ENCODE measurements at places on chromosomes 2 and 18.

DNA sequence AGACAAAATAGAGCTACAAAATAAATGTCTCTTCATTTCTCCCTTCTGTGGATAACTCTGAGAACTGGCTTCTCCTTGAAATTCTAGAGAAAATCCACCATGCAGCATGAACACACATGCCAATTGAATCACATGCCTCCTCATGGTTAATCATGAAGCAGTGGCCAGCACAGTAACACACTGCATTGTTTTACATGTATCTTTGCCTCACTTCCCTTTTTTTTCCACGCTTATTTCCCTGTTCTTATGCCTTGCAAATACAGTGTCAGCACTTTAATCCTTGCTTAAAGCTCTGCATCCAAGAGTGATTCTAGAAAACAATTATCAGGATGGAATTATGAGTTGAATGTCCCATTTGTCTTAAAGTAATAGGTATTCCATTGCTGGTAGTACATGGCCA is 50.3 kb upstream of the ZBTB7C start:
- DNase-seq = no peak

- no peak for DNase-seq
Measured at GRCh38 chr2:233822781-233823730, 31.3 kb downstream of the HJURP start.

- no peak for DNase-seq
Measured at GRCh38 chr18:40250236-40250635, 1704.8 kb upstream of the PIK3C3 start.

DNA sequence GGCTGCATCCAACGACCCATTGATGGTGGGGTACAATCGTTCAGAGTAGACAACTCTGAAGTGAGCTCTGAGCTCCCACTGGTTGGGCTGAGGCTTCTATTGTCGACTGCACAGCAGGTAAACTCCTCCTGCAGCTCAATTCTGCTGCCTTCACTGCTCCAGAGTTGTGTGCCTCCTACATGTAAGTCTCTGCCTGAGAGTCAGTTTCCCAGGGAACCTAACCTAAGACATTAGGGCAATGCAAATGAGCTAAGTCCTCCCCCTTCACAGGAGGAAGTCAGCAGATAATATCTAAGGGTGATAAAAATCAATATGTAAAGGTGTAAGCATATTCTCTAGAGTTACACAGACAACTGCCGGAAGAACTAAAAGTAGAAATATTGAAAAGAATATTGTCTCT is 22.5 kb upstream of the ACYP2 start:
- DNase-seq = peak; percentile 20

DNA sequence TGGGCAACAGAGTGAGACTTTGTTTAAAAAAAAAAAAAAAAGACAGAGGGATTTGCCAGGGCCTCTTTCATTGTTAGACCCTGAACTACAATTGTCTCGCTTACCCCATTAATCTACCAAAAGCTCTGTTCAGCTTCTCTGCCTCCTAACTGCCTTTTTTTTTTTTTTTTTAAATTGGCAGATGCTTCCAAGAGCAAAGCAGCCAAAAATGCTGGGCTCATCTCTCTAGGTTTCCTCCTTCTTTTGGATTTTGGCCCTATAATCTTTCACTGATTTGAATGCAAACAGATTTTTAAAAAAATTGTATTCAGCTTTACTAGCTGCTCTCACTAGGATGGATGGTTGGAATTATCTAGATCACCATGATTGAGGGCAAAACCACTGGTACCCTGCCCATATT is 33.2 kb upstream of the RAPGEF4 start:
- DNase-seq = no peak

- no peak for DNase-seq
Measured at GRCh38 chr18:62080172-62080900, 106.5 kb downstream of the PIGN start.

GRCh38 chr2:104768694-104769093 is 85.2 kb upstream of the POU3F3 start:
- no peak for DNase-seq

- DNase-seq = no peak
Measured at GRCh38 chr18:9969247-9969646, 55.4 kb downstream of the VAPA start.

DNA sequence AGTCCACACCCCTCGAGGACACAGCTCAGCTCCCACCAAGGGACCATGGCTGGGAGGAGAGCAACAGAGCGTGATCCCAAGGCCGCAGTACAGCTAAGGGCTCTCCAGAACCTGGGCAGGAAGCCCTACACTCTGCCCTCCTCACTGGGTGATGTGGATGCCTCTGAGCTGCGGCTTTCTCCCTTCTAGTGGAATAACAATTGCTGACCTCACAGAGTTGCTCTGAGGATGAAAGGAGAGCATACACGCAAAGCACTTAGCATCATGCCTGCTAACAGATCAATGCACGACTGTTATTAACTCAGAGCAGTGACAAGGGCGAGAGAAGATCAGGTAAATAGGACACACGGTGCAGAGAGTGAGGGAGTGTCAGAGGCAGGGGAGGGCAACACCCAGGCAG is 74.2 kb downstream of the ZFP36L2 start:
- no peak for DNase-seq

DNA sequence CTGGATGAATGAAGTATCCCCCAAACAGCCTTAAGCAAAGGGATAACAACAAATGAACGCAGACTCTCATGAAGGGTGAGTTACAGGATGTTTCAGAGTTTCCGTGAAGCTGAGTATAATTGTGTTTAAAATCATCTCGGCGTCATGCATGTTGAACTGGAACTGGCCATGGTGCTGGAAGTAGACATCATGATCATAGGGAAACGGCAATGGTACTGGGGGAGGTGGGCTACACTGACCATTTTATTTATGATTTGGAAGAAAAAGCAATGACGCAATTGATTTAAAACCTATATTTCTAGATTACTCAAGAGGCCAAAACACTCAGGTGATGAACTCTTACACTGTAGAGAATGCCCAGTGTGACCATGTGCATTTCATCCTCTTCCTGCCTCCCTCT is 387.9 kb upstream of the MYT1L start:
- DNase-seq = no peak

- DNase-seq = no peak
Measured at GRCh38 chr2:102141011-102141943, 1.3 kb upstream of the IL1R1 start.

- DNase-seq = no peak
Measured at GRCh38 chr18:5738526-5738925, 156.8 kb downstream of the TMEM200C start.

DNA sequence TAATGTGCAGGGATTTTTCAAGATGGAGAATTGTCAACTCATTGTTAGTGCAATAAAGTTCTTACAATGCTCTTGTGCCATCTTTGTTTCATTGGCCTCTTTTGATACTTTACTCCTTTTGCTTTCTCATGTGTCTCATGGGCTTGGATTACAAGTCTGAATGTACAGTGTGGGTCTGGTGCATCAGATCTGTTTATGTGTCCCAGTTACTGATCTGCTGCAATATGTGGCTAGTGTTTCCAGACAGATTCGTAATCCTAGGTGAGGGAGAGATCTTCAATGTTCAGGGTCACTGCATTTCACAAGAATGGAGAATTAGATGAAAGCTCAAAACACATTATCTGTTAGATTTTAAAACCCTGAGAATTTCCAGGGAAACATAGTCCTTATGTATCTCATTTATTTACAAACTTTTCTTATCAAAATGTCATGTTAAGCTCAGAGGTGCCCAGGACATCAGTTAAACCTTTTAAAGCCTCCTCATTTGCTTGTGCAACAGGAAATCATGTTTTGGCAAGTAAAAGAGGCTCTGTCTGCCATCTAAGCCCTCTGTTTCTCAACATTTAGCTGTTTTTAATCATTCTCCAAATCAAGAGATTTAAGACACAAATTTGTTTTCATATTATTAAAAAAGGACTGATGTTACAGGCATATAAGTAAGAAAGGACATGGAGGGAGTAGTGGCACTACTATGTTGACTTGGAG is 108.1 kb downstream of the NUP35 start:
- DNase-seq = no peak

DNA sequence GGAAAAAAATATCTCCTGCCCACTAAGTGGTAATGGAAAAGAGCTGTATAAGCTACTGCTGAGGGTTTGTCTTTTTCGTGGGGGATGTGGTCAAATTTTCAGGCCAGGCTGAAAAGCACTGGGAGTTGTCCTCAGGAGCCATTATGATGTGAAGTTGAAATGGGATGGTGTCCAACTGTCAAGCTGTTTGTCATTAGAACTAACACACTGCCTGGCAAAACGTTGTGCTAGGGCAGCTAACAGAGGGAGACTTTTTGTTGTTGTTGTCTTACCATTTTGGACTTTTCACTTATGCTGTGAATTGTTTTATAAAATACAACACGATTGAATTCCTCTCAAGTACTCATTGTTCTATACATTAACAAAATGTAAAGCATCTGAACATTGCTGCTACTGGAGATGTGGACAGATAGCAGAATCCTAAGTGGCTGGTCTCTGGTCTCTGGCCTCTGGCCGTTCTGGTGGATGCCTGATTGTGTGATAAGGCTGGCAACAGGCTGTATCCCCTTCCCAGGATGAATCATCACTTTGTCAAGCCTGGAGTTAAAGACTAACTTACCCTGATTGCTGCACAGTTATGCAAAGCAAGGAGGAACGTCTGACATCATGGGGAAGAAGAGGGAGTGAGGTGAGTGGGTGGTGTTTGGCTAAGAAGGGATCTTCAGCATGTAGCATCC is 2.3 kb downstream of the MYO1B start:
- peak; percentile 70 for DNase-seq

- no peak for DNase-seq
Measured at GRCh38 chr2:9288233-9288632, 81.6 kb downstream of the ASAP2 start.

- no peak for DNase-seq
Measured at GRCh38 chr2:238085899-238086298, 14.2 kb upstream of the ESPNL start.

GRCh38 chr2:215619022-215619958 is 183.4 kb upstream of the FN1 start:
- peak; percentile 48 for DNase-seq

- no peak for DNase-seq
Measured at GRCh38 chr2:12538138-12538694, 178.5 kb upstream of the TRIB2 start.

DNA sequence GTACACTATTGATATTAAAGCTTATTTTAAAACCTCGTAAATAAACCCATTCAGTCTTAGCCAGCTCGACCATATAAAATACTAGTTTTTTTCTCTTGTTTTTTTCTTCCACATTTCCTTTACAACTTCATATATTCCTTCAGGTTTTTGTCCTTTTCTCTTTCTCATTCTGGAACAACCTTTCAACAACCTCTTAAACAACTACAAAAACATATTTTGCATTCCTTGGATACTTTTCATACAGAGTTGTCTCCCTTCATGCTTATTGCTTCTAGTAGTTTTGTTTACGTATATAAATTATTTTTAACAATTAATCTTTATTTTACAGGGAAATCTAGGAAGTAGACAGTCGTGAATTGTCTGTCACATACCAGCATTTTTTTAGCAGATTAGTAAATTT is 41.2 kb downstream of the COMMD1 start:
- DNase-seq = no peak

DNA sequence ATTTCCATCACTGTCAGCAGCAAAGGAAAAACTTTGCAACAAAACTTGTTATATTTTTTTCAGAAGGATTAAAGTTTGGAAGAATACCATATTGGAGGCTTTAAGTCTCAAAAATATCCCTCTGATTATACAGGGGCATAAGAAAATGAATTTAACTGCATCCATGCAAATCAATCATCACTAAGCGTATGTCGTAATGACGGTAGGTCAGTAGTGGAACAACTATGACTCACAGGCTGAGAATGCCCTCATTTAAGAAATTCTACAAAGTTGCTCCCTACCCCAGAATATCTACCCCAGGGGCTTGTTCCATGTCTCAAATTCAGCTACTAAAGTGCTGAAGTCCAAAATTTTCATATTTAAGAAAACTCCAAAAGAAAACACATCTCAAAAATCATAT is 12.5 kb upstream of the NAB1 start:
- no peak for DNase-seq

DNA sequence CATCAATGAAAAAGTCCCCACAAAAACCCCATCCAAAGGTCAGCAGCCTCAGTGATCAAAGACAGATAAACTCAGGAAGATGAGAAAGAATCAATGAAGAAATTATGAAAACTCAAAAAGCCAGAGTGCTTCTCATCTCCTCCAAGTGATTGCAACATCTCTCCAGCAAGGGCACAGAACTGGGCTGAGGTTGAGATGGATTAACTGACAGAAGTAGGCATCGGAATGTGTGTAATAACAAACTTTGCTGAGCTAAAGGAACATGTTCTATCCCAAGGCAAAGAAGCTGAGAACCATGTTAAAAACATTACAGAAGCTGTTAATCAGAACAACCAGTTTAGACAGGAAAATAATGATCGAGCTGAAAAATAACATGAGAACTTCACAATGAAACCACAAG is 442.8 kb upstream of the SYT4 start:
- no peak for DNase-seq

DNA sequence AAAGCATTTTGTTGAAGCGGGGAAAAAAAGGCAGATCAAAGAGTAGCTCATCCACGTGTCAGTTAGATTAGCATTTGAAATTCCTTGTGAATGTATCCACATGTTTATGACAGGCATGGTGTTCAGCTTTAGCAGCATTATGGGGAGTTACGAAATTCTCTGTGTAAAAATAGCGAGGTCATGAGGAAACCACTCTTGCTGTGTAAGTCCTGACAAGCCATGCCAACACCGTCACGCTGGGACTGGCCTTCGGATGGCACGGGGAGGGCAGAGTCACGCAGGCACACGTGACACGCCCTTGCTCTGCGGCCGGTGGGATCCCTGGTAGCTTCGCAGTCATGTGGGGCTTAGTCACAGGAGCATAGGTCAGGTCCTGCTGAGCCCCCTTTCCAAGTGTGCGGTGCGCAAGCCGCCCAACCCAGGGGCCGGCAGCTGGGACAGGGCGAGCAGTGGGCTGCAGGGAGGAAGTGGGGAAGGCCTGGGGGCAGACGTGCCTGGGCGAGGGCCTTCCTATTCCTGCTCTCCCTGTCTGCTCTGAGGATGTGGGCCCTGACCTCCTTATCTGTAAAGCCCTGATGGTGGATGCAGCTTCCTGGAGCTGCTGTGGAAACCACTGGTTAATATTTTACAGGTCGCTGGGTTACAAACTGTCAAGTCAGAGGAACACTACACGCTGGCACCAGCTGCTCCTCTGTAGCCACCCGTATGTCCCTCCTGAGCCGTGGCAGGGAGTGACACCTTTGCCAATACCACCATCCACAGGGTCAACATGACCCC is 18.0 kb downstream of the MBP start:
- peak; percentile 51 for DNase-seq

DNA sequence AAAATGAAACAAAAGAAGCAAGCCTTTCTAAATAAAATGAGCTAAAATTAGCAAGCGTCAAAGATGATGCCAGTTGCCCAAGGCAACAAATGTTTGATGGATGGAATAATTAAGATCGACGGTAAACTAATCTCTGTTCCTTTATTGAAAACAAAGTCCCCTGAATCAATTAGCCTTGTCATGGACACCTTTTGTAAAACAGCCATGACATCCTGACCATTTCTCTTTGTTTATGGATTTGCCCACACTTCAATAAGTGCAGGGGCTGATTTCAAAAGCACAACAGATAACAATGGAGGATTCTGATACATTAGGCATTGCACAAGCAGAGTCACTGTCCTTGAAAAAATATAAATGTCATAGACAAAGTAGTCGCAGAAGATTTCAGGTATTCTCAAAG is 160.1 kb upstream of the HNRNPA3 start:
- DNase-seq = no peak

- DNase-seq = no peak
Measured at GRCh38 chr2:133109772-133110171, 439.8 kb upstream of the LYPD1 start.

GRCh38 chr2:51535763-51536162 is 503.8 kb upstream of the NRXN1 start:
- no peak for DNase-seq

GRCh38 chr18:13260197-13260934 is 41.8 kb downstream of the LDLRAD4 start:
- DNase-seq = no peak

- DNase-seq = no peak
Measured at GRCh38 chr2:82412021-82412420, 2047.1 kb downstream of the SUCLG1 start.

Data from head of caudate nucleus (tissue), 42 donors.